ENCODE measurements at places on chromosomes 16 and 17.

- no peak for DNase-seq
Measured at GRCh38 chr16:88298181-88298832, 84.5 kb upstream of the ZNF469 start.

GRCh38 chr16:6308176-6308575 lies 1024.5 kb upstream of the RBFOX1 start:
- no peak for DNase-seq

DNA sequence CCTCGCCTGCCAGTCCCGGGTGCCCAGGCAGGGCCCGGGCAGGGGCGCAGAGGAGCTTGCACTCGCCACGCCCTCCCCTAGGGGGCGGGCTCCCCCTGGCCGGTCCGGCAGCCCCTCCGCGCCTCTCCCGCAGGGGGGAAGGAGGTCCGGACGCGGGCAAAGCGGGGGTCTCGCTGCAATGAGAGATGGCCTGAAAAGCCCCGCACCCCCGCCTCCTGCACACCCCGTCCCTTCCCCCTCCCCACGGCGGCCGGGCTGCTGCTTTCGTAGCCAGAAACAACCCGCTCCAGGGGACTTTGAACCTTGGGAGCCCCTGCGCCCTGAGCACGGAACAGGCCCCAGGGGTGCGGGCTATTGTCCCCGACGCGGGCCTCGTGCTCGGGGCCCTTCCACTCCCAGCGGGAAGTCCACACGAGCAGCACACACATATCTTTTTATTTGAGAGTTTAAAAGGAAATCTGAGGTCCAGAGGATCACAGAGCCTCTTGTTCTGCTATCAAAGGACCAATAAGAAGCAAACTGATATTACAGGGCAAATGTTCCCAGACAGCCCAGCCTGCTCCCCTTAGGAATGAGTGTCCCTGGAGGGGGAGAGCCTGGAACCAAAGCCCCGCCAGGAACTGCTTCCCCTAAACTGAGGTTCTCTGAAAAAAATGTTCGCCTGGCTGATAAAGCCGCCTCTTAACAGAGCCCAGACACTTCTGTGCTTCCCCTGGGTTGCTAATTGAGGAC lies 5.8 kb upstream of the CBX4 start:
- DNase-seq, result no peak

- no peak for DNase-seq
Measured at GRCh38 chr17:34143430-34143829, 111.7 kb upstream of the CCL2 start.

DNA sequence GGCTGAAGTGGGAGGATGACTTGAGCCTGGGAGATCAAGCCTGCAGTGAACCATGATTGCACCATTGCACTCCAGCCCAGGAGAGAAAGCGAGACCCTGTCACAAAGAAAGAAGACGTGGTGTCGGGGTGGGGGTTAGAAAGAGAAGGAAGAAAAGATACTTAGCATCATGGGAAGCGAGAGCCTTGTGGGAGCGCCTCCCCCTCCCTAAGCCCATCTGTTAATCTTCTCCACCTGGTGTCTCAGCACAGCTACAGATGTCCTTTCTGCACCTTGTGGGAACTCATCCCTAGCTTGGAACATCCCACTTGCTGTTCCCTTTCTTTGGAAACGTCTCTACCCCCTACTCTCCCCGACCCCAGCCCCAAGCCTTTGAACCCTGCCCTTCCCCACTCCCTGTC lies 6.0 kb downstream of the ZNF688 start:
- DNase-seq, result no peak

GRCh38 chr16:19868421-19868820 lies 16.2 kb downstream of the GPRC5B start:
- no peak for DNase-seq

DNA sequence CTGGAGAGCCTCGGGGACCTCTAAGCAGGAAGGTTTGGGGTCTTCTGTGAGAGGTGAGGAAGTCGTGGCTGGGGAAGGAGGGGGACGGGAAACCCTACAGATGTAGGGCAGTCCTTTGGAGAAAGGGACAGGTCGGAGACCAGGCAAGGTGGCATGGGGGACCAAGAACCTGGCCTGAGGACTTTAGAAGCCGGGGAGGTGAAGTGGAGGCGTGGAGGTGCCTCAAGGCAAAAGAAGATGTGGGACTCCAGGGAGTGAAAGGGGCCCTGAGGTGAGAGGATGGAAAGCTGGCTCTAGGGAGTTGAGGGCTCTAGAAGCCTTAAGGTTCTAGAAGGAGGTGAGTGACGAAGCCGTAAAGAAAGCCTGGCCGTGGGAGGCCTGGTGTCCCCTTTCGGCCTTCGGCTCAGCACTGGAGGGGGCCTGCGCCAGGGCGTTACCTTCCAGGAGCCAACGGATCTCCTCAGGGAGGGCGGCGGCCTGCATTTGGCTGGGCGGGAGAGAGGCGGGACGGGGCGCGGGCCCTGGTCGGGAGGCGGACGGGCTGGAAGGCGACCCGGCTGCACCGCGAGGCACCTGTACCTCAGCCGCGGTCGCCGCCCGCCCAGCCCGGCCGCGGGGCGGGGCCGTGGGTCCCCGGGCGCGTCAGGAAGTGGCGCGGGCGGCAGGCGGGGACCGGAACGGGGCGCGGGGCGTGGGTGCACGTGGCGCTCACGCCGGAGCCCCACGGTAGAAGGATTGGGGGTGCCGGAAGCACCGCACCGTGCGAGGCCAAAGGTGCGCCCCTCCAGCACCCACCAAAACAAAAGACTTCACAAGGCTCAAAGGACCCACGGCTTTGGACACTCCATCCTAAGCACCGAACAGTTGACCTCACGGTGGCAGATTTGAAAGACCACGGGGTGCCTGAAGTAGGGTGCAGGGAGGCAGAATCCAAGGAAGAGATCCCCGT lies at the start of gene SKAP1:
Gene SKAP1, minus strand, starts transcription at position 577 of the 949 bp plus-strand sequence.
- no peak for DNase-seq

DNA sequence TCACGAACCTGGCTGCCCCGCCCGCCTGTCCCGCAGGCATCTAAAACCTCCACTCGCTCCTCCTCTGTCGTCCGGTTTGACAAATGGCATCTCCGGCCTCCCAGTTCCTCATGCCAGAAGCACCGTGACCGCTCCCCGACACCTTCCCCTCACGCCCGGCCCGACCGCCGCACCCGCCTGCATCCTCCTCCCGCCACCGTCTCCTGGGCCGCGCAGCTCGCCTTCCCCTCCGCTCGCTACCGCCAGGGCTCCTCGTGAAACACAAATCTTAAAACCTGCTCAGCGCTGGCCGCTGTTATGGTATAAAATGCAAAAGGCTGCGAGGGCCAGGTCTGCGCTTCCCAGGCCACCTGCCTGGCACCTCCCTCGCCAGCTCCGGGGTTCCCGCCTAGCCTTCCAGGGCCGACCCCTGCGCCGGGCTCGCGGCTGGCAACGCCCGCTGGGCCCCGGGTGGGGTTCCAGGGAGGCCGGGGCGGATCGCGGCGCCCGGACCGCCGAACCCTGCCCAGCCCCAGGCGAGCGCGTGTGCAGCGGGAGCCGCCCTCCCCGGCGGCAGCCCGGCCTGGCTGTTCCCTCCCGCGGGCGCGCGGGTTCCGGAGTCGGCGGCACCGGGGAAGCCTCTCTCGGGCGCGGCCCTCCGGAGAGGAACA lies 488 bp downstream of the SPSB3 start:
- DNase-seq, result no peak

DNA sequence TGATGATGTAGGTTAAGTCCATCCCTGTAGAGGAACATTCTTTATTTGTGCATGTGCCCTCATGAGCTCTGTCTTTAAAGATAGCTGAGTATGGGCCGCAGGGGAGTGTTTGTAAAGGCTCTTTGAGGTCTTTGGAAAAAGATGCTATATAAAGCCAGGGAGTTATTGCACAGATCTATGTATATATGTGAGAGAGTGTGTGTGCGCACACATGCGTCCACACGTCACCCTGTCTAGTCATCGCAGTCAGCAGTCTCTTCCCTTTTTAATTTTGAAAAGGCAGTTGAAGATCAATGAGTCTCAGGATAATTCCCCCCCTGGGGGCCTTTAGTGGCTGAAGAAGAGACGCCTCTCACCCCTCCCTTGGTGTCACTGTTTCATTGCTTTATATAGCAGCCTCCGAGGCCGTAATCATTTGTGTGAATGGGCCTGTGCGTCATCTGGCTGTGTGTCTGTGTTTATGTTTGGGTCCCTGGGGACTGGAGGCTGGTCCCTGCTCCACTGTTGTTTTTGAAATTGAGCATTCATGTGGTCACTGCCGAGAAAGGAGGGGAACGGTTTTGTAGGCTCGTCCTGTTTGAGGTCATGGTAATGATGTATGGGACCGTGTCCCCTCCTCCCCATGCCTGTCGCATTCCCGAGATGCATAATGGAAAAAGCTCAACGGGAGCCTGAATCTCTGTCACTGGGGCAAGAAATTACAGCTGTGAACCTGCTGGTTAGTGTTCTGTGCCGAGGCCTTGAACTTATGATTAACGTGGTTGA lies 143.9 kb downstream of the SNX29 start:
- no peak for DNase-seq

DNA sequence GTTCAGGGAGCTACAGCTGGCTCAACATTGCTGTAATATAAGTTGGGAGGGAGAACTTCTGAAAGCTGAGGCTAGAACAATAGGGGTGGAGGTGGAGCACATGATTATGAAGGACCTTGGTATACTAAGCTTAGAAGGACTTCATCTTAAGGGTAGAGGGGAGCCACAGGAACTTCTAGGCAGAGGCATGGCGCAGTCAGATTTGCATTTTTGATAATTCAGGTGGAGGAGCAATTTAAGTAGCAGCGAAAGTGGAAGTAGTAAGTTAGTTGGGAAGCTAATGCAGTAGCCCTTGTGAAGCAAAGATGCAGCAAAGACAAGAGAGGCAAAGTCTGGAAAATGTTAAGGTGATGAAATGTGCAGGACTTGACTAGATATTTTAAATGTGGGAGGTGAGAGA lies 144.1 kb downstream of the SPECC1 start:
- DNase-seq, result no peak

- DNase-seq, result no peak
Measured at GRCh38 chr17:79453481-79453880, 157.4 kb downstream of the RBFOX3 start.

DNA sequence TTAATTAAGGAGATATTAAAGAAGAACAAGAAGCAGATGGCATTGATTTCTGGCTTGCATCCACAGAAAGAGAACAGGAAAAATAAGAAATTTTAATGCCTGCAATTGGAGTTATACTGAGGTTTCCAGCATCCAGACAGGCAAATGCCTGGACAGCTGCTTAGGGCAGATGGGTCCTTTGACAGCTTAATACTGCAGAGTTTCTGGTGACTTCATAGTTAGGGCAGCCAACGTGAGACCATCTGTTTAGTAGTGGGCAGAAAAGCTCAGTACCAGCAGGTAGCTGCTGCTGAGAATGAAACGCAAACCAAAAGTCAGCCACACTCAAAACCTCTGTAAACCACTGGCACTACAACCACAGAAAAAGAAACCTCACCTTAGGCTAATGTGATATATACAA lies 109.8 kb downstream of the CDK5R1 start:
- DNase-seq, result no peak

DNA sequence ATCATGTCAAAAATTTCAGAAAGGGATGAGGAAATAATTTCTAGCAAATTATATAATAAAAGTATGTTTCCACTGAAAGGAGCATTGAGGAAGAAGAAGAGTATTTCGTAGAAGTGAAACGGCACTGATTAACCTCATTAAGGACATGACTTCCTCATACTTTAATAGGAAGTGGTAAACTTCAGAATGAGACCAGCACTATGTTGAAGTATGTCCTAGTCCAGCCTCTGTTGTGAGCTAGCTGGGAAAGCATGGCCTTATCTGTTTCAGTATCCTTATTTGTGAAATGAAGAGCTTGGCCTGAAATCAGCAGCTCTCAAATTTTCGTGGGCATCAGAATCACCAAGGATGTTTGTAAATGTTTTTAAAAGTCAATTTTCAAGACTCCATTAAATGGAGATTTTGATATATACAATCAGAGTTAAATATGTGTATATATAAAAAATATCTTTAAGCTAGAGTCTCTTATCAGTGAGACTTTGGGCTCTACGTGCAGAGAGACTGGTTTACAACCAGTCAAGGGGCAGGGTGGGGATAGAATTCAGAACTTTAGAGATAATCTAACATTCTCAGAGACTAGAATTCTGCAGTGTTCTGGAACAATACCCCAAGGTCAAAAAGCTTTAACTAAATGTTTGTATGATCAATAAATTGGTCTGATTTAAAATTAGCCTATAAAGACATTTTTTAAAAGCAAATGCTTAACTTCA lies 365.4 kb downstream of the CDH13 start:
- no peak for DNase-seq

GRCh38 chr16:49701789-49702494 lies 154.0 kb downstream of the ZNF423 start:
- no peak for DNase-seq

GRCh38 chr17:54956791-54957190 lies 11.7 kb downstream of the COX11 start:
- DNase-seq, result no peak

- DNase-seq, result no peak
Measured at GRCh38 chr16:35310999-35311398, 1851.6 kb downstream of the TP53TG3F start.

DNA sequence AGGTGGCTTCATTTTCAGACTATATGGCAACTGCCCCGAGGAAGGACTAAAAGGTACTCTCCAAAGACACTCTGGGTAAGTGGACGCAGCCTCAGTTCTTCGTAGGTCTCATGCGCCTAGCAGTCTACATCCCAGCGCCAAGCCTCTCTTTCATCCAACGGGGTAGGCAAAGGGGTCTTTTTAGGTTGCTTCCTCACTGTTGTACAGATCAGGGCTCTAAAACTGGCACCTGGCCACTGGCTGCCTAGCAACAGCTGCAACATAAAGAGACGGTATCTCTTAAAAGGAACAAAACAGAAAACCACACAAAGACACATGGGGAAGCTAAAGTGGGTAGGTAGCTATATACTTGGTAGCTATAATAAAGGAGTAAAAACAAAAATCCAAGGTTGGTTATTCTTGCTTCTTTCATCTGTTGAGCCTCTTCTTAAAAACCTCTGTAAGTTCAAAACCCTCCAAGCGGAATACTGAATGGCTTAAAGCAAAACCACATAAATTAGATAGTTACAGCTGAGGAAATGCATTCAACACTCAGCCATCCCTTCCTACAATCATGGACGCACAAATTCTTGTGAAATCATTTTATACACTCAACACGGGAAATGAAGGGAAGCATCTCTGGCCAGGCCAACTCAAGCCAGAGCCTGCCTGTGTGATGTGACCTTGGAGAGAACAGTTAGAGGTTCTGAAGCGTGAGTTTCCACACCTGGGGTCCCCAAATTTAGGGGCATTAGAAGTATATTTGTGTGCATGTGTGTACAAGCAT lies 22.7 kb downstream of the CYTH1 start:
- DNase-seq, result peak; percentile 58

- no peak for DNase-seq
Measured at GRCh38 chr17:77407321-77408277, 266.8 kb downstream of the SEC14L1 start.
